ENCODE measurements at places on chromosomes 6 and 20.
A peak's percentile ranks its signal among the peaks of the same experiment; 100 is the strongest.

DNA sequence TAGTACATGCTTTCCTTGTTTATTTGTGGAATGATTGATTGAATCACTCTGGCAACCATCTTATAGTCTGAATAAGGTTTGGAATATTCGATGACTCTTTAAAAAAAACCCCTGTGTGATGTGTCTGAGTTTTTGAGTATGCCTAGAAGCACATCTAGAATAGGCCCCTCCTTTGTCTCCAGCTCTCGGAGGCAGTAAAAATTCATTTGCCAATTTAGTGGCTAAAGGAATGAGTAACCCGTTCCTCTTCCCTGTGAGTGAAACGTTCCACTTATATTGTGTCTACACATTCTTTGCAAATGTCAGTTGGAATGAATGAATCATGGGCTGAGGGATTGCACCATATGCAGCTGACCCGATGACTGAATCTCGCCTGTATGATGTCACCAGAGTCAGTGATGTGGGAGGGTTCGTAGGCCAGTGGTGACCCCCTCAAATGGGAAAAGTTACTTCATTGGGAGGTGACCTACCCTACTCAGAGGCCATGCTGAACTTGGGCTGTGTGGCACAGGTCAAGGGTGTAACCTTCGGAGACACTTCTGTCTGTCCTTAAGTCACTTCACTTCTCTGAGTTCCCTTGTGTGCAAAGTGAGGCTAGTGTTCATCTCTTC, 21.6 kb downstream of the MOCS3 start:
- DNase-seq, result no peak

- DNase-seq, result no peak
These were observed 131.2 kb upstream of the RIN2 start for GRCh38 chr20:19626896-19627295.

DNA sequence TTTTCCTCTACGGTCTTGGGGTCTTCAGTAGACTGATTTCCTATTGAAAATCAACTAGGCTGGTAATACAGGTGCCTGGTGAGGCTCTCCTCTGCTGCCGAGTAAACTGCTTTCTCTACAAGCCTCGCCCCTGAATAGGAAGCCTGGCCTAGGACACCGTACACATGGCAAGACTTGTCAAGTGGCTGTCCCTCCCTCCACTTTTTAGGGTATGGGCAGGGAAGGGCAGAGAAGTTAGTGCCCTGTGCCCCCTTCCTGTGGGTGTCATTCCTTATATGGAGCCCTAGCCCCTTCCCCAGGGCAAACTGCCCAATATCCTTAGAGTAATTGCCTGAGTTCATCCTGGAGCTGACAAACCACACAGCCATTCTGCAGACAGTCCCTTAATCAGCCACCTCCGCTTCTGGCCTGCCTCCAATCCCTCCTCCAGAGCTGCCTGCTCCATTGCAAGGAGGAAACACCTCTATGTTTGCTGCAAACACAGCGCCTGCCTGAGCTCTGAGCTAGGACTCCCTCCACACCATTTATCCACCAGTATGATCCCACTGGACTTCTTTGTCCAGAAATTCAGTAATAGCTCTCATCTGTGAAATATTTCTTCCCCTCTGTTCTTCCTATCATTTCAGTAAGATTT, 93.1 kb downstream of the CHD6 start:
- DNase-seq, result no peak

DNA sequence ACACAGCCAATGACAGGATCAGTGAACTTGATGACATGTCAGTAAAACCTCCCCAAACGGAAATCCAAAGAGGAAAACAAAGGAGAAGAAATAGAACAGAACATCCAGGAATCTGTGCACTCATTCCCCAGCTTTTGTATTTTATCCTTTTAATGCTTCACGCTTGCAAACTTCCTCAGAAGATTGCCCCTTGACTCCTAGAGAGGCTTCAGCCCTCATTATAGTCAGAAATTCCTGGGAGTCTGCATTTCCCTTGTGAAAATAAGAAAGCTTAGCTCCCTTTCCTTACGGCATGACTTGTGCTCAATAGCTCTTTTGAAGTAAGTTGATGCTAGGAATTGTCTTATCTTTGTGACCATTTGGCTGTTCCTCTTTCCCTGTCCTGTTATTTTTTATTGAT, 313.6 kb upstream of the OPRM1 start:
- DNase-seq, result no peak

DNA sequence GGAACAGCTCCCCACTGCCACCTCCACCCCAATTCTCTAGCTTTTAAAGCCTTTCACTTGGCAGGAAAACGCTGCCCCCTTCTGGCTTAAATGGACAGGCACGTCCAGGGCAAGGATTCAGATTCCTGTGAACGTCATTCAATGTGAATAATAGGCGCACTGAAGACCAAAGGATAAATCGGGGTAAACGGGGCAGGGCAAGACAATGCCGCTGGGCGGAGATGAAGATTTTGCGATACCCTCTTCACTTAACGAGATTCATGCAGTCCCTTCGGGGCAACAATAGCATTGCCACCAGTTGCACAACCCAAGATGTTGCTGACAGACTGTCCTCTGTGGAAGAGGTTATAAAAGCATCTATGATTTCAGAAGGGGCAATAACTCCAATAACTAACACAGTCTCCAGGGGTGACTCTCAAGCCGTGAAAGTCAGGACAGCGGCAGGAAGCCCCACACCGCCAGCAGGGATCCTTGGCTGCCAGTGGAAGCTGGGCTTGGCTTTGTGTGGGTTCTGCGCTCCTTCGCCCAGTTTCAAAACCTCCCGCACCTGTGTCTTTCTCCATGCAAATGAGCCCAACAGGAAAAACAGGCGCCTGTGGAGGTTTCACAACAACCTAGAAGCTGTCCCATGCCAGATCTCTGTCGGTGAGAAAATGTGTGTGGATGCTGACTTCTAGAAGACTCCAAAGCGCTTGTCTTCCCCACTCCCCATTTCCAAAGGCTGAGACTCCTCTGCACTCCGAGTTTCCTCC, 291.8 kb downstream of the BMP7 start:
- no peak for DNase-seq

DNA sequence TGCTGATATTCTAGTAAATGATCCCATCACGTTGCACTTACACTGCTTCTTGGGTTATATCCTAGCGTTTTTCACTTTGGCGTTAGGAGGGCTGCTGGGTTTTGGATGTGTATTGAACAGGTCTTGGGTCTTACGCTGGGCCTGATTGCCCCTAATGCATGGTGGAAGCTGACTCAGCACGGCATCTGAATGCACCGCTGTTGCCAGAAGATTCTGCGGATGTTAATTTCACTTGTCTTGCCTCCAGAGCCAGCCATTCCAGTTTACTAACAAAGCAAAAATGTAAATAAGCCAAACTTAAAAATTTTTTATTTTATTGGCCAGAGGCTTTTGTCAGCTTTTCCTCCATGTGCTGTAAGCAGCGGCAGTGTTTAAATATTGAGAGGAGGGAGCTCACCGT, 233.5 kb downstream of the TMEM242 start:
- no peak for DNase-seq

DNA sequence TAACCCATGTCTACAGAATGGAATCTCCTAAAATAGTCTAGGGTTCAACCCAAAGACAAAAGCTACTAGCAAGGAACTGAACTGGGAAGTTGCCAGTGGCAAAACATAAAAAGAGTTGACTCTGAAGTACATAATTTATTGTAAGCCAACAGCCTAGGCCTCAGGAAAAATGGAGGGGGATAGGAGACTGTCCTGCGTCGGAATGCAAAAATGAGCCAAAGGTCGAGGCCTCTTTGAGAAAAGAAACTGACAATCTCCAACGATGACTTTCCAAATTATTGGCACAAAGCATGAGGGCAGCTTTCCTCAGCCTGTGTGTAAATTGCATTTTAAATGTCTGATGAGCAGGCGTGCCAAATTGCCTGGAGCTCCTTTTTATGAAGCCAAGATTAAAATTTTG, 2.1 kb downstream of the COL12A1 start:
- DNase-seq, result no peak

GRCh38 chr6:146289816-146290588, 253.6 kb upstream of the RAB32 start:
- DNase-seq, result peak; percentile 1

- DNase-seq, result no peak
These were observed 126.8 kb upstream of the AGPAT4 start for GRCh38 chr6:161400671-161401070.

All from CD4-positive, alpha-beta T cell treated with Interleukin-21 for 1 hour (primary cell).